ENCODE measurements at places on chromosomes 12 and 14.

- no peak for DNase-seq
Observed at GRCh38 chr12:113407931-113408600, 4.4 kb upstream of the SDS start.

- no peak for DNase-seq
Observed at GRCh38 chr12:31929027-31929526, 30.1 kb upstream of the RESF1 start.

- DNase-seq: no peak
Observed at GRCh38 chr12:122893208-122894153, 2.4 kb downstream of the VPS37B start.

DNA sequence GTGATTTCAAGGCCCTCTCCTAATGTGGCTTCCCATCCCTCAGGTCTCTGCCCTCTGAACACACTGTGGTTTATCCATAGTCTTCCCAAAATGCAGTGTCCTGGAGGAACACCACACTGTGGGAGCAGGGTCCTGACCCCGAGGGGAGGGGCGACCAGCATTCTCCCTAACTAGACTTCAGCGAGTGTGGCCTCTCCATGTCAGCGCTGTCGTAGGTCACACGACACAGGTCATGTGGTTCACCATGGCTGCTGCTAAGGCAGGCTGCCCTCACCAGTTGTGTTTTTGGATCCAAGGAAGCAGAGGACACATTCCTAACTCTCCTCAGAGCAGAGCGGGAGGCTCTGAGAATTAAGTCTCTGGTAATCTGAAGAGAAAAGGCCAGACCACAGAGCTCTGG lies 50.5 kb downstream of the SSH1 start:
- no peak for DNase-seq

Data from activated T-cell treated with anti-CD3 and anti-CD28 coated beads, Interleukin-2, amount 50 U/mL, for 24 hours (primary cell).